ENCODE measurements at places on chromosomes 3 and 15. TPM values are rescaled to one million over a fixed set of nuclear protein-coding genes. Genes with fewer than 3 reads are reported as not detected.

Gene AP2M1
- 322 TPM for total RNA-seq

Gene LRRC34
- 2.3 TPM for total RNA-seq

Gene RBMS3
- total RNA-seq, result 49.6 TPM

Gene CAV3
- total RNA-seq, result not detected

Gene RAB43
- total RNA-seq, result 36.2 TPM

Gene TSPAN3
- 430 TPM for total RNA-seq

Gene CNOT10
- total RNA-seq, result 21.3 TPM
